ENCODE measurements at places on chromosomes 5 and 9. TPM values are rescaled to one million over a fixed set of nuclear protein-coding genes. Genes with fewer than 3 reads are reported as not detected.

DMRTA1 gene
- total RNA-seq = 1.4 TPM

MINAR2 gene
- total RNA-seq = not detected

PLPPR1 gene
- not detected for total RNA-seq

OR1Q1 gene
- not detected for total RNA-seq

CDKN2B-AS1 gene
- total RNA-seq = 0.49 TPM

F2RL2 gene
- 1.1 TPM for total RNA-seq

PCDHGB1 gene
- total RNA-seq = 1.1 TPM

HABP4 gene
- total RNA-seq = 9.4 TPM

SV2C gene
- 0.63 TPM for total RNA-seq

ADRB2 gene
- 42.6 TPM for total RNA-seq

NFIB gene
- total RNA-seq = 88.5 TPM

ZNF883 gene
- total RNA-seq = not detected

DIPK1B gene
- total RNA-seq = 7.4 TPM

TAF11L5 gene
- not detected for total RNA-seq

ADAMTSL2 gene
- 0.08 TPM for total RNA-seq

NR5A1 gene
- total RNA-seq = not detected

FBXW5 gene
- total RNA-seq = 151 TPM

TLR4 gene
- total RNA-seq = 5.6 TPM

PCDHA10 gene
- 0.08 TPM for total RNA-seq
